Stimulated activated effector memory CD8-positive, alpha-beta T cell treated with anti-CD3 and anti-CD28 coated beads, Interleukin-12 subunit alpha, Interleukin-12 subunit beta, amount 100 ng/mL, for 72 hours (primary cell): ENCODE measurements at places on chromosomes 16 and 17.

- no peak for DNase-seq
These were observed 1.1 kb downstream of the MAPK3 start for GRCh38 chr16:30121741-30122571.

- DNase-seq, result no peak
These were observed 82.2 kb upstream of the CDH13 start for GRCh38 chr16:82544378-82545160.

GRCh38 chr16:997440-998051 lies 16.0 kb downstream of the SOX8 start:
- DNase-seq, result no peak

GRCh38 chr17:17445296-17445924 lies 31.4 kb upstream of the MED9 start:
- no peak for DNase-seq

DNA sequence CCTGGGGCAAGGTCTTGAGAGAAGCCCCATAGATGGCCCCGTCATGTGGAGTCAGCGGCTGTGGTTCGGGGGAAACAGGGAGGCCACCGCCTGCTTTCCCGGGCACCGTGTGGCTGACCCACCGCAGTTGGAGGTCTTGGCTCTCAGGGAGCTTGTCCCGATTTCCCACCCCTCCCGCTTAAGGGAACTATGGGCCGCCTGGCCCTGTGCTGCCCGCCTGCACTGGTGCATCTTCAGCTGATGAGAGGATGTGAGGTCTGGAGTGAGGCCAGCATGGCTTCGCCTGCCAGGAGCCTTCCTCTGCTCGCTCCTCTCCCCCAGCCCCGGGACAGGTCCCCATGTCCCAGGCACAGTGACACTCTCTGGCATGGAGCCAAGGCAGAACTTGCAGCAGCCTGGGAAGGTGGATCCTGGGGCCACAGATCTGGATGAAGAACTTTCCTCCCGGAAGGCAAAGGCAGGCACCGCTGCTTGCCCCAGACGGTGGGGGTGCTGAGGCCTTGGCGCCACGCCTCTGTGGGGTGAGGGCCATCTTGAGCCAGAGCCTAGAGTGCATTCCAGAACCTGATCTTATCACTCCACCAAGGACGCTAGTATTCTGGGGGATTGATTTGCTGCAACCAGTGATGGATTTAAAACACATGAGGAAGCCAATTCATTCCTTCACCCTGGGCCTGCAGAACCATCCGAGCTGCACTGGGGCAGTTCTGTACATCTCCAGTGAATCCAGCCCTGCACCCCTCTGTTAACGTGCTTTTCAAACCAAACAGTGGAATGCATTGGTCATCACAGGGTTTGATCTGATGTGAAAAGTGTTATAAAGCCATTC lies 178.6 kb upstream of the TNRC6C start:
- DNase-seq, result no peak
